ENCODE measurements at places on chromosomes 7 and 10.

GRCh38 chr7:727104-727805, at the start of gene PRKAR1B:
PRKAR1B (minus strand) TSS chr7:727281; CDS start chr7:711505, 15,776 bp downstream.
- DNase-seq, result no peak

DNA sequence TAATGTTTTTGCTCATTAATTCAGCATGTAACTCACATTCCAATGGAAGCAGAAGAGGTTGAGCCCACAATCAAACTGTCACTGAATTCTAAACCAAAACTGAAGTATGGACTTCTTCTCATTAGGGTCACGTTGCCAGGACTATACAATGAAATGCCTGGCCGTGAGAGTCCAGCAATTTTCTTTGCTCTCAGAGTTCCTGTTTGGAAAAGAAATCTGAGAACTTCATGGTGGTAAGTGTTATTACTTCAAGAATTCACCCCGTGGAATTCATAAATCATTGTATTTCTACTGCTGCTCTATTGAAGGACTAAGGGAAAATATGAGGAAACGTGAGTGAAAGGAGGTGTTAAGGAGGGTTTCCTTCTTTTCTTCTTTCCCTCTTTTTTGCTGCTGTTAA, 441.8 kb upstream of the AKR1E2 start:
- DNase-seq, result no peak

- no peak for DNase-seq
Measured at GRCh38 chr10:119029613-119030420, at the start of gene NANOS1. NANOS1 (plus strand) TSS chr10:119029714; CDS start chr10:119029802, 88 bp downstream.

GRCh38 chr10:82267465-82267864, 392.5 kb downstream of the NRG3 start:
- peak; percentile 21 for DNase-seq

DNA sequence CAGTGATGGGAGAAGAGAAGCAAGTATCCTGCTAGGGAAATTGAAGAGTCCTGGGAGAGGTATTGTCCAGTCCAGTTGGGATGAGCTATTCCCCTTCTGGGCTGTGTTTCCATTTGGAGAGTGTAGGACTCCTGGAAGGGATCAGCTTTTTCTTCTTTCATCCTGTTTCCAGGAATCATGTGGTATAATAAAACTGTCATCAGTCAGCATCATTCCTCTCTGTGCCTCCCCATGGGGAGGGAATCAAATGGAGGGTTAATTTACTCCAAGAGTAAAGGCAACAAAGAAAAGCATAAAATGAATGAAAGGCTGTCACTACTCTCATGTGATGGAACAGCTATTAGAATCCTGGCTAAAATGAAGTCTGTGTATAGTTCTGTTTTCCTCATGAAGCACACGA, 429.9 kb downstream of the SORCS3 start:
- no peak for DNase-seq

GRCh38 chr10:86693721-86694369, 25.5 kb downstream of the LDB3 start:
- peak; percentile 36 for DNase-seq

DNA sequence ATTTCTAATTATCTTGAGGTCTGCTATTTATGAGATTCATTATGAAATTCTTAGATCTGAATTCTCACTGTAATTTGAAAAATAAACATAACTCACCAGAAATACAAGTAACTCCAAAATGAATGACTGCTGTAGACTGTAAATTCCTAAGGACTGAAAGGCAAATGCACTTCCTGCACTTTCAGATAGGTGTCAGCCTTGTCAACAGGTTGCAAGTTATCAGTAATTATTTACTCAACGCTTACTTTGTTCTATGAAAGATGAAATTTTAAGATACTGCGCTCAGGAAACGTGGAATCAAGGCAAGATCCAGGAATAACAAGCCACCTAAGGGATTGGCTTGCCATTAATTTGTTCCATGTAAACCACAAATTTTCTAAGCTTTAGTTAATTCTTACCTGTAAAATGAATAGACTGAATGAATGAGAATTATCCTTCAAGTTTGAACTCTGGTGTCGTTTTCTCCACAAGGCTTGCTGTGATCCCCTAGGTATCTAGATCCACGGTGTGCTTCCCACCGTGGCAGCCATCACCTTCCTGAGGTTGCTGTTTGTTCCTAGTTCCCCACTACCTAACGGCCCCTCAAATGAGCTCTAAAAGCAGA, 12.6 kb downstream of the DHX32 start:
- peak; percentile 61 for DNase-seq

DNA sequence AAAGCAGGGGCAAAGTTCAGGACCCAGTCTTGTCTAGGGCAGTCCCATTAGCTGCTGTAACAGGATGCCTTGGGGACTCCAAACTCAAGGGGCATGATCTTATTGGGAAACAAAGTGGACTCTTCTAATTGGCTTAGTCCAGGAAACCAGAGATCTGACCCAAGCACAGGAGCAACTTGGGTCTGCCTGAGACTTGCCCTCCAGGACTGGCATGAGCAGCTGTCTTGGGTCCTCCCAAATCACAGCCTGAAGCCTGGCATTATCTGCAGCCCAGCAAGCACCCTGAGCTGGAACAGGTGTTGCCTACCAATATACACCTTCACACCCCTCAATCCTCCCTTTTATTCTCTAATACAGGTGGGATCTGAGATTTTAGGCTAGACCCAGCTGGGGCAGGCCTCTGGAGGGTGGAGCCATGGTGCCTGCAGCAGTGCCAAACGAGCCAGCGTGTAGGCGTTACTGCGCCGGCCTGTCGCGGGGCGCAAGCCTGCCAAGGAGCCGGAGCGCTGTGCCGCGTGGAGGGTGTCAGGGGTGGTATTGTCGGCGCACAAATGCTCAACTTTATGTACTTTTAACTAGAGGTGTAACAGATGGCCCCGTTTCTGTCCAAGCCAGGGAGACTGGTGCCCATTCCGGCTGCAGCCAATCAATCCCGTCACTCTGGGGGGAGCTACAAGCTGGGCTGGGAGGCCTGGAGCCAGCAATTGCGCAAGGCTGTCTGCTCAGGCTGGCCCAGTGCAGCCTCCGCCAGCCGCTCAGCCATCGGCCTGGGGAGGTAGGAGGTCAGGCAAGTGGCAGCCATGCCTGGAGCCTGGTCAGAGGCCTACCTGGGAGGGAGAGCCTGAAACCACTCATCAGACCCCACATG, 12.8 kb upstream of the LBX1 start:
- peak; percentile 41 for DNase-seq

DNA sequence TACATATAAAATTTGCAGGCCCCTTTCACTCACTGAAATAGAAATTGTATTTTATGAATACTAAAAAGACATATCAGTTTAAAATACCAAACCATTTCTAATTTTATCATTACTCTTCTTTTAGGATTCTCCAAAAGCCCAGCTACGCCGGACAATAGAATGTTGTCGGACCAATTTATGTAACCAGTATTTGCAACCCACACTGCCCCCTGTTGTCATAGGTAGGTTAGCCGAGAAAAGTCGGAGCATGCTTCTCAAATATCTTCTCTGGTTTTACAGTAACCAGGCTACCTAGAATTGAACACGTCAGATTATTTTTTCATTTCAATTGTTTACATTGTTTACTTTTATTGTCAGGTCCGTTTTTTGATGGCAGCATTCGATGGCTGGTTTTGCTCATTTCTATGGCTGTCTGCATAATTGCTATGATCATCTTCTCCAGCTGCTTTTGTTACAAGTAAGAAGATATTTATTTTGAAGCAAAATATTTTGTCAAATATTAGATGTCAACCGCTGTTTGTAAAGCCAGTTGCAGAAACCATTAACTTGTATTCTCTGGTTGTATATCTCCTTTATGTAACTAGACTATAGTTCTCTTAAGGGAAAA, 57.6 kb downstream of the MMRN2 start:
- peak; percentile 68 for DNase-seq

- no peak for DNase-seq
Measured at GRCh38 chr10:121307411-121307980, 290.7 kb downstream of the FGFR2 start.

GRCh38 chr7:125427676-125428075, 498.1 kb upstream of the POT1 start:
- no peak for DNase-seq

GRCh38 chr10:27490807-27491206, 13.3 kb upstream of the RAB18 start:
- DNase-seq, result no peak

DNA sequence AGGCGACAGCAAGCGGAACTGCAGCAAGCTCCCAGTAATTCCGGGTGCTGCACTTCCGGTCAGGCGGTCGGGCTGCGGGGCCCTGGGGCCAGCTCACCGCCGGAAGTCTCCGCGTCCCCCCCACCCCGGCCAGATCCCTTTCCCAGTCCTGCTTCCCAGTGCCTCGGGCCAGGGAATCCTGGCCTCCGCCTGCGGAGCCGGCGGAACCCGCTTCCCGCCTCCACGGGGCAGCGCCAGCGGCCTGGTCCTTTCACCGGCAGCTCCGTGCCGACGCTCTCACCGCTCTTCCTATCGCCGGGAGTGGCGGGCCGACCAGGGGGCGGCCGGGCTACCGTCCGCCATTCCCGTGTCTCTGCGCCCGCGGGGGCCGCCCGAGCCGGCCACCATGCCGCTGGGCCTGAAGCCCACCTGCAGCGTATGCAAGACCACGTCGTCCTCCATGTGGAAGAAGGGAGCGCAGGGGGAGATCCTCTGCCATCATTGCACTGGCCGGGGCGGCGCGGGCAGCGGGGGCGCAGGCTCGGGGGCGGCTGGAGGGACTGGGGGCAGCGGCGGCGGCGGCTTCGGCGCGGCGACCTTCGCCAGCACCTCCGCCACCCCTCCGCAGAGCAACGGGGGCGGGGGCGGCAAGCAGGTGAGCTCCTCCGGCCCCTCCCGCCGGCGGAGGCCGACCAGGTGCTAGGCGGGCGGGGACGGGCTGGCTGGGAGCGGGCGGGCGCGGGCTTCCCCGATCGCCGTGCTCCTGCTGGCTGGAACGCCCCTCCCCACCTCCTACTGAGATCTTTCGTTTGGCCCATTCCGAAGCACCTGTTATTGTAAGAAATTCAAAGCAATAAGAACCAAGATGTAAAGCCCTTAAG, at the start of gene GATAD1:
Gene GATAD1 (plus strand): TSS at position 138 of the 860 bp plus-strand sequence. CDS start 248 bp downstream, at position 386.
- peak; percentile 90 for DNase-seq

DNA sequence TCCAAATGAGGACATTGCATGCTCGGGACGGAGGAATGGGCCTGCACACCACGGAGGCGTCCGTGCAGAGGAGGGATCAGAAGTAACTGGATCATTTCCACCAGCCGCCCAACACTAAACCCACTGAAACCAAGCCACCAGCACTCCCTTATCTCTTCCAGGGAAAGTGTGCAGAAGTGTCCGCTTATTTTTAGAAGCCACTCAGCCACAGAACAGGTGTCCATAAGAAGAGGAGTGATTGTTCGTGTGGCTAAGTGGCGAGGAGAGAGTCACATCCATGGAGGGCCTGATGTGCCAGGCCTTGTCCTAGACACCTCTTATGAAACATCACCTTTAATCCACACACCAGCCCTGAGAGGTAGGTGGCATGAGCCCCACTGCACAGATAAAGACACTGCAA, 407.9 kb upstream of the NPVF start:
- no peak for DNase-seq

- DNase-seq, result no peak
Measured at GRCh38 chr7:45328403-45328981, 170.9 kb downstream of the RAMP3 start.

DNA sequence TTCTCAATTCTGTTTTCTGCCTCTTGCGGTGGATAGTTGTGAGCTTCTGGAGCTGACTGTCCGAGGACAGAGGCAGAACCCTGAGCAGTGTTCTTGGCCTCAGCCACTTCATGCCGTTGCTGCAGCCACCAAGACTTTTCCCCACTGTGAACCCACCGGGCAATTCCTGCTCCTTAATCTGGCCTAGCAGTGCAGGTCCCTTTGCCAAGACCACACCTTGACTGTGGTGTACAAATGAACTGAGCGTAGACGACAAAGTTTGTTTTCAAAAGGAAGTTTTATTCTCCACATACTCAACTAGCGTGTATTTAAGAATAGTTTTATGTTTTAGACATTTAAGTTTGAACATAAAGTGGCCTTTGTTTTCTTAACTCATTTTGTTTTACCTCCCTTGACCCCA, 29.4 kb downstream of the SLC25A28 start:
- DNase-seq, result no peak

GRCh38 chr7:128974241-128974934, 36.7 kb downstream of the IRF5 start:
- peak; percentile 93 for DNase-seq

DNA sequence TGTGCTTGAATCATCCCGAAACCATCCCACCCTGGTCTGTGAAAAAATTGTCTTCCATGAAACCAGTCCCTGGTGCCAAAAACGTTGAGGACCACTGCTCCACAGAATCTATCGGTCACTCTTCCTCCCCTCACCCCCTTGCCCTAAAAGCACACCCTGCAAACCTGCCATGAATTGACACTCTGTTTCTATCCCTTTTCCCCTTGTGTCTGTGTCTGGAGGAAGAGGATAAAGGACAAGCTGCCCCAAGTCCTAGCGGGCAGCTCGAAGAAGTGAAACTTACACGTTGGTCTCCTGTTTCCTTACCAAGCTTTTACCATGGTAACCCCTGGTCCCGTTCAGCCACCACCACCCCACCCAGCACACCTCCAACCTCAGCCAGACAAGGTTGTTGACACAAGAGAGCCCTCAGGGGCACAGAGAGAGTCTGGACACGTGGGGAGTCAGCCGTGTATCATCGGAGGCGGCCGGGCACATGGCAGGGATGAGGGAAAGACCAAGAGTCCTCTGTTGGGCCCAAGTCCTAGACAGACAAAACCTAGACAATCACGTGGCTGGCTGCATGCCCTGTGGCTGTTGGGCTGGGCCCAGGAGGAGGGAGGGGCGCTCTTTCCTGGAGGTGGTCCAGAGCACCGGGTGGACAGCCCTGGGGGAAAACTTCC, 784 bp upstream of the SERPINE1 start:
- peak; percentile 84 for DNase-seq

DNA sequence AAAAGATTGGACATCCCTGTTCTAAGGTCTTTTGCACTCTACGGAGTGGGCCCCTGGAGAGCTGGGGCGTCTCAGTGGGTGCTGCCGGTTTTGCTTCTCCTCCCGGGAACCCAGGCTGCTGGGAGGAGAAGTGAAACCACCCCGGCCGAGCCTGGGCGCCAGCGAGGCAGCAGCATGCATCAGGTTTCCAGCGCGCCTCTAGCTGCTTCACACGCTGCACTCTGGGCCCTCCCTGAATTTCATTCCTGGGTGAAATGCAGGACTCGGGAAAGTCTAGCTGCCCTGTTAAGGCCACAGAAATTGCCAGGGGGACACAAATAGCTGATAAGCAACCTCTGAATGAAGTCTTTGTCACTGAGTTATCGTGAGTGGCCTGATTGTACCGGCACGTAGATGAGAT, 127.4 kb downstream of the TRRAP start:
- no peak for DNase-seq

- no peak for DNase-seq
Measured at GRCh38 chr7:47709451-47709850, 127.5 kb upstream of the TNS3 start.

- DNase-seq, result no peak
Measured at GRCh38 chr10:15485027-15485426, 113.9 kb upstream of the FAM171A1 start.

- DNase-seq, result no peak
Measured at GRCh38 chr7:132319481-132319880, 256.8 kb downstream of the PLXNA4 start.

GRCh38 chr7:138752518-138753149, 45.2 kb upstream of the TMEM213 start:
- DNase-seq, result no peak

GRCh38 chr7:41045556-41046123, 657.2 kb downstream of the INHBA start:
- no peak for DNase-seq

- no peak for DNase-seq
Measured at GRCh38 chr10:126468467-126468866, 80.2 kb upstream of the ADAM12 start.

Data from amniotic epithelial cell (primary cell).